Nucleus accumbens (tissue), 56 donors: ENCODE measurements at places on chromosomes 2 and 18.

DNA sequence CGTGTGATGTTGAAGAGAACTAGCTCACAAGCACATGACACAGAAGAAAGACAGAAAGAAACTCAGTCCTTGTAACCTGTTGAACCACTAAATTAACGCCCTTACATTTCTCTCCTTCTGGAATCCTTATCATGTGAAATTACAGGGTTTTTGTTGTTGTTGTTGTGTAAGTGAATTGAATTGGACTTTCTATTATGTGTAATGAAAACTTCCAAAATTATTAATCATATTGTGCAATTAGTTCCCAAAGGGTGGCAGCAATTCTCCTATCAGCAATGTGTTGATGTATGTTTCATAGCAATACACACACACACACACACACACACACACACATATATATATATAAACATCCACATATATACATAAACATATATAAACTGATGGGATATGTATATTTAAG lies 402.2 kb upstream of the TCF4 start:
- DNase-seq: no peak

DNA sequence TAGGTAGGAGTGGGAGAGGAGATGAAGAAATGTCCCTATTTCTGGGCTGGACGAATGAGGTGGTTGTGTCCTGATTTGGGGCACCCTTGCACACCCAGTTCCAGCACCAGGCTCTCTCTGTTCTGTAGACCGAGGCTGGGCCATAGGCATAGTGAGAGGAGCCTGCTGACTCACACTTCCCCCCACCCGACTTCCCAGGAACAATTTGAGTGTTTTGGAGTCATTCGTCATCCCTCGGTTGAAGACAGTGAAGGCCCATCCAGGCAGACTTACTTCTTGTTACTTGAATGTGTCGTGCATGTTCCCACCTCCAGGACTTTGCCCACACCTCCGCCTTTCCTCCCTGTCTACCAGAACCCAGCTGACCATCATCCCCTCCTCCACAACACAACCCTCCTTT lies 179.1 kb downstream of the HAUS1 start:
- no peak for DNase-seq

GRCh38 chr2:26170795-26171194 lies 2.1 kb upstream of the GAREM2 start:
- no peak for DNase-seq

- no peak for DNase-seq
Observed at GRCh38 chr2:26472821-26473655, 4.9 kb downstream of the OTOF start.

GRCh38 chr2:217971166-217971565 lies 31.6 kb downstream of the TNS1 start:
- no peak for DNase-seq

DNA sequence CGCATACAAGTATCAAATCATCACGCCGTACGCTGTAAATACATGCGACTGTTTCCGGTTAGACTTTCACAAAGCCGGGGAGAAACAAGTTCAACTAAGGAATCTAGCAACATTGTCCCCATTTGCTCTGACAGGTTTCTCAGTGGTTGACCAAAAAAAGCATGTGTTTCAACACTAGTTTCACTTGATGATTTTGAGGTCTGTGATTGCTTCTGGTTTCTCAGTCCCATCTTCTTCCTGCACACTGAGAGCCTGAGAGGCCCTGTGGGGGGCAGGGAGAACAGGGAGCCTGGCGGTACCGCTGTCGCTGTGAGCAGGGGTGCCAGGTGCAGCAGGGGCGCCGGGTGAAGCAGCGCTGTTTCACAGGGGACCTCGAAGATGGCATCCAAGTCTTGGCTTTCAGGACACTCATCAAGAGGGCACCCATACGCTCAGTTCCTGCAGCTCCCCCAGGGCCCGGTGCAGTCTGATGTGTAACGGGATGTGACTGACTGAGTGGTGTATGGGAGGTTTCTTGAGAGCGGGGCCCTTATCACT lies 270.9 kb downstream of the TWIST2 start:
- DNase-seq: no peak

DNA sequence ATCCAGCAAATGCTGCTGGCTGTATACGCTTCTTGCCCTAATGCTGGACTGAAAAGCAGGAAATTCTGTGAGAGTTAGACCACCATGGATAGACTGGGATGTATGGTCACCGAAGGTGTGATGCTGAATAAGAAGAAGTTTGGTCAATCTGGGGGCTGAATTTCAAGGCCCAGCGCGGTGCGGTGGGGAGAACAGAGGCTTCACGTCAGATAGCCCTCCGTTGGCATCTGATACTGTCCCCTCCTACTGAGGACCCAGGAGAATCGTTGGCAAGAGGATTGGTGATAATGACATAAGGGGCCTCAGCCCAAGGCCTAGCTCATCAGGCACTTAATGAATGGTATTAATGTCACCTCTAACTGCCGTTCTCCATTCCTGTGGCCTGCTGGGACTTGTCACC lies 97.3 kb upstream of the ST3GAL5 start:
- no peak for DNase-seq

- DNase-seq: no peak
Observed at GRCh38 chr2:164701565-164701964, 80.3 kb upstream of the GRB14 start.

DNA sequence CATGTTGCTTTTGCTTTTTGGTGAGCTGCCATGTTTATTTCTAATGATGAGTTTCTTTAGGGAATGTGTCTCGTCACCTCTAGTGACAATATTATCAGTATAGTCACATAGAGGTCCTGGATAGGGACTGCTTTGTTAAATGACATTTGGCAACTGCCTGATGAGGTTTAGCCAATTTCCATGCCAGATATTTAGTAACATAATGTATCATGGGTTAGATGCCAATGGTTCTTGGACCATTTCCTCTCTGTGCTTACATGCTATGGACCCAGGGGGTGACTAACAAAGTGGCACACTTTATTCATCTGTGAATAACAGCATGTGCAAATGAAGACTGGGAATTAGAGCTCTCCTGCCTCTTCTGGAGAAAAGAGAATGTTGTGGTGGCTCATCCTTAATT lies 56.2 kb upstream of the RAB27B start:
- no peak for DNase-seq

GRCh38 chr2:29309090-29310029 lies 194.1 kb downstream of the CLIP4 start:
- no peak for DNase-seq

GRCh38 chr2:239113171-239113570 lies 265.3 kb downstream of the TWIST2 start:
- DNase-seq: no peak
